Cerebellar nuclear complex (tissue), 1 donor: ENCODE measurements at places on chromosomes 7 and 10.

DNA sequence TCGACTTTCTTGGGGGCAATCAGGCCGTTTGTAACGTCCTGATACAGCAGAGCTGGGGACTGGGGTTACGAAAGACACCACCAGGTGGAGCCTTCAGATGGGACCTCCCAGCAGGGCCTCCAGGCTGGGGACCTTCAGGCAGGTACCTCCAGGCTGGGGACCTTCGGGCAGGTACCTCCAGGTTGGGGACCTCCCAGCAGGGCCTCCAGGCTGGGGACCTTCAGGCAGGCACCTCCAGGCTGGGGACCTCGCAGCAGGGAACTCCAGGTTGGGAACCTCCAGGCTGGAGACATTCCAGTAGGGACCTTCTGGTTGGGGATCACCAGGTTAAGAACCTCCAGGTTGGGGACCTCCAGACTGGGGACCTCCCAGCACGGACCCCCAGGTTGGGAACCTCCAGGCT, 23.5 kb upstream of the GPR146 start:
- no peak for DNase-seq

GRCh38 chr10:125147971-125148439, 12.4 kb downstream of the CTBP2 start:
- no peak for DNase-seq

DNA sequence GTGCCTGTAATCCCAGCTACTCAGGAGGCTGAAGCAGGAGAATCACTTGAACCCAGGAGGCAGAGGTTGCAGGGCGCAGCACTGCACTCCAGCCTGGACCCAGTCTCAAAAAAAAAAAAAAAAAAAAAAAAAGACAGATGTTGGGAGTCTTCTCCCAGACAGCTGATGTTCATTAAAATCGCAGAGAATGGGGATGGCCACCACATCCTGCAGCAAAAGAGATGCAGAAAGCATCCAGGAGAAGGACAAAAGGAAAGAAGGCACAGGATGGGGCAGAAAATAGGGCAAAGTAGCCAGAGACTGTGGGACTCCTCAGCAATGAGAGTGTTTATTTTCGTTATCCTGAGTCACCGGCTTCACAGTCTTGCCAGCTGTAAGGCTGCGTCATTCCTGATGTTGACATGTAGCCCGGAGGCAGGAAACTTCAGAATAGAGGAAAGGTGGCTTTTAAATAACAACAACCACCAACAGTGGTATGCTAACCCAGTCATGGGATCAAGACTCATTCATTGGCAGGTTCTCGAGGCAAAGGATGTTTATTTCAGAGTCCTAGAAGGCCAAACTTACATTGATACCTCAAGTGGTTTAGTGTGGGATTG, 149.5 kb upstream of the SVIL start:
- no peak for DNase-seq

- no peak for DNase-seq
These were observed 6.5 kb downstream of the AKR1B1 start for GRCh38 chr7:134452419-134452838.

- no peak for DNase-seq
These were observed 8.4 kb upstream of the PGAM2 start for GRCh38 chr7:44073664-44074348.

DNA sequence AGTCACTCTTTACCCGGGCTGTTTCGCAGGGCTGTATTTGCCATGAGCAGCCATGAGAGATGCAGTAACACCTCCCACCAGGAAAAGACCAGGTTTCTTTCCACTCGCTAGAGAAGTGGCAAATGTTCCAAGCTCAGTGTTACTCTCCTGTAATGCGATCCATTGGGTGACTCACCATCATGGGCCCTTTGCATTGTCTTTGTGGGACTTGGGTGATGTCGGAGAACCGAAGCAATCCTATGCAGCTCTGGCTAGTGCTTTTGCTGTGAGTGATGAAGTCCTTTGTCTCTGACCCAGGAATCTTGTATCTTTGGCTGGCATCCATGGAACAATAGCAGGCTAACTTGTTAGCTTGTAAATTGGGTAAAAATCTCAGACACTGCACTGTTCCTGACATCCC, 40.0 kb downstream of the GHRHR start:
- DNase-seq, result no peak

DNA sequence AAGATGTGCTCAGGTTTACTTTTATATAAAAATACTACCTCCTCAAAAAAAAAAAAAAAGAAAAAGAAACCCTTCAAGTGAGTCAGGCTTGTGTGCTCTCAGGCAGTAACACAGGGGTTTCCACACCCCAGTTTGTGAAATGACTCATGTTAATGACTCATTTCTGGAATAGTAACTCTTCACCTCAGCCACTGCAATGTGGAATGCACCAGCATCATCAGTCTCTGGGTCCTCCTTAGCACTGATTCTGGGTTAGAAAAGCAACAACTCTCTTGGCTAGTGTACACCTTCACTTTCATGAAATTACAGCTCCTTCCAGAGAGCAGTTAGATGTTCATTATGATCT, 110.6 kb downstream of the EMX2 start:
- no peak for DNase-seq

DNA sequence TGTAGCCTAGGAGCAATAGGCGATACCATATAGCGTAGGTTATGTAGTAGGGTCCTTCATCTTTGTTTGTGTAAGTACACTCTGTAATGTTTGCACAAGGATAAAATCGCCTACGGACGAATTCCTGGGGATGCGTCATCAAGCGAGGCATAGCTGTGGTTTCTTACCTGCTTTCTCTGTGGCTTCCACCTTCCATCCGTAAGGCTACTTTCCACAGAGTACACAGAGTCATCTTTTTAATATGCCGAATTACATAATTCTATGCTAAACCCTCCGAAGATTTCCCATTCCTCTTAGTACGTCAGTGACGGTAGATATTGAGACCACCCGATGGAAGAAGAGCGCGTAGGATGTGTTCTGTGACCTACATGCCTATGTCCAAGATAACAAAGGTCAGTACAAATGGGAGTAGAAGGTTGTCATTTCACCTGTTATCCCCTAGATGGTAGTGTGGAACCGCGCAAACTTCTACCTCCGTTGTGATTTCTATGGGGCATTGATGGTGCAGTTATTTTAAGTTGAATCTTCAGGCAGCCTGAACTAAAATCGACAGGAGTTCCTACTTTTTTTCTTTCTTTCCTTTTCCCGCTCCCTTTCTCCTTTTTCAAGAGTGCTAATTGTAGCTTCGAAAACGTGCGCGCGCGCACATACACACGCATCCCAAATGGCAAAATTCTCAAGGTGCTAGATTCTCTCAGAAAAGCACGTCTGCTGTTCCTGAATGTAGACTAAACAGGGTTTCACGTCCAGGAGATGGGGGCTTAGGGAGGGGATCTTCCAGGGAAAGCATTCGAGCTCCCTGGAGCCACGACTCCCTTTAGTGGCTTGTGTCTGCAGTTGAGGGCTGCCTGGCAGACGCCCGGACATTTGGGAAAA, 111.7 kb upstream of the MBL2 start:
- DNase-seq, result no peak

DNA sequence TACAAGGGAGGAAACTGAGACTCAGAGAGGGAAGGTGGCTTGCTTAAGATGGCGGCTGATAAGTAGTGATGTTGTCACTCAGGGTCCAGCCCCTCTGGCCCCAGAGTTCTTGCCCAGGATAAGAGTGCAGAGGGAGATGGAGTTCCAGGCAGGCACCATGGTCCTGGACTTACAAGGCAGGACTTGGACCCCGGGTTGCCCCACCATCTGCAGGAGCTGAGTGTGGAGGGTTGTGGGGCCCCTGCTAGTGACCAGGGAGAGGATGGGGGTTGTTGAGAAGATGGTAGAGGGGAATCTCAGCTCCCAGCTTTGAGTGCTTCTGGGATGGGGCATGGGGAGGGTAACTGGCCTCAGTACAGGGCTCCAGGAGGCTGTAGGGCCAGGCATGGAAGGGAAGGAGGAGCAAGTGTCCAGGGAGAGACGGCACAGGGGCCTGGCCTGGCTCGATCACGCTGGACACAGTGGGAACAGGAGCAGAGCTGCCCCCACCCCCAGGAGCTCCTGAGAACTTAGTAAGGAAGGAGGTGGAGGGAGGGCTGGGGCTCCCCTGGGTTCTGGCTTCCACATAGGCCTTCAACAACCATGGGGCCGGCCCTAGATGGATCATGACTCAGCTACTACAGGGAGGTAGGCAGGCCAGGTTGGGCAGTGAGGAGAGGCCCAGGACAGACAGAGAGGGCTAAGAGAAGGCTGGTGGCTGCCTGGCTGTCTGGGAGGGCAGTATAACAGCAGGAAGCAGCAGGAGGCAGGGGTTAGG, 28.2 kb downstream of the PPIF start:
- DNase-seq, result no peak

GRCh38 chr7:124720195-124720594, 45.4 kb downstream of the GPR37 start:
- DNase-seq, result no peak

DNA sequence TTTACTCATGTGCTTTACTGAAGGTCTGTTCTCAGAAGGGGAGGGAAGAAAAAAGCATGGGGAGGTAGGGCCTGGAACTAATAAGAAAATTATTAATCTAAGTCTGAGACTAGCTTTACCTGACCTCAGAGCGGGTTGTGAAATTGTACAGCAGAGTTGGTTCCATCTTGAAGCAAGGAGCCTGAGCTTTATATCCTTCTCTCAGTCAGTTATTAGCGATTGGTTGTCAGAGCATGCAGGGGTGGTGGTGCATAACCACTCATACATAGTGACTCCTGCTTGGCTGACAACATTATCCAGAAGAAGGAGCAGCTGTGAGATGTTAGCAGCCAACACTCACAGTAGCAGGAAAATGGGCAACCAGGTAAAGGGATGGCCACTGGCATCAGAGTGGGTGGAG, 976.3 kb upstream of the LRRTM3 start:
- no peak for DNase-seq

GRCh38 chr10:86438091-86438749, 71.6 kb upstream of the GRID1 start:
- DNase-seq, result no peak

DNA sequence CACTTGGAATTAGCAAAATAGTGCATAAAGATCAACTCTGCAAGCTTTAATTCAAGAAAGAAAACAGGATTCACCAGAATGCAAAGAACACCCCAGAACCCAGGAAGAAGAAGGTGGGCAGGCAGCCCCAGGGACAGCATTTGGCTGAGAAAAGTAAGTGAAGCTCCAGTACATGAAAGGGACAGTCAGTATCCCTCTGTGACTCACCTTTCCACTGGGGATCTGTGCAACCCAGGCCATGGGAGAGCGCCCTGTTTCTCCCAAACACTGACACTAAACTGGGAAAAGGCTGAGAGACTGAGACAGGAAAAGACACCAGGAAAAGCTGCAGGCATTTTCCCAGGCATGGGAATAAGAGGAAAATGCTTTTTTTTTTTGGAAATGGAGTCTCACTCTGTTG, 28.2 kb downstream of the SNX13 start:
- DNase-seq, result no peak

DNA sequence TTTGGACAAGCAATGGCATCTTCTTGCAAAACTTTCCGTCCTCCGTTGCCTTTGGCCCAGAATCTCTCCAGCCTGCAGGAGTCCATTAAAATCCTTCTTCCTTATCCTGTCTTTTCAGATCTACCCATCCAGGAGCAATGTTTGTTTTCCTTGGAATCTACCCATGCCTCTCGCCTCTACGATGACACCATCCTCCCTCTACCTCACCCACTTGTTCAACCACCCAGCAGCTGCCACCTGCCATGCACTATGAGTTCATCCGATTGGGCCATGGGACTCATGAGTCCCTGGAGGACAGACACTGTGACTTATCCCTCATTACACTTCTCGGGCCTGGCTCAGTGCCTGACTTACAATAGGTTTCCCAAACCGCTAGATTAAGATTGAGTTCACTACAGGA, 26.8 kb upstream of the MGMT start:
- DNase-seq, result no peak

GRCh38 chr7:140079121-140079536, 16.4 kb upstream of the PARP12 start:
- DNase-seq, result no peak

GRCh38 chr7:140176122-140176701, 571 bp downstream of the KDM7A start:
- no peak for DNase-seq

DNA sequence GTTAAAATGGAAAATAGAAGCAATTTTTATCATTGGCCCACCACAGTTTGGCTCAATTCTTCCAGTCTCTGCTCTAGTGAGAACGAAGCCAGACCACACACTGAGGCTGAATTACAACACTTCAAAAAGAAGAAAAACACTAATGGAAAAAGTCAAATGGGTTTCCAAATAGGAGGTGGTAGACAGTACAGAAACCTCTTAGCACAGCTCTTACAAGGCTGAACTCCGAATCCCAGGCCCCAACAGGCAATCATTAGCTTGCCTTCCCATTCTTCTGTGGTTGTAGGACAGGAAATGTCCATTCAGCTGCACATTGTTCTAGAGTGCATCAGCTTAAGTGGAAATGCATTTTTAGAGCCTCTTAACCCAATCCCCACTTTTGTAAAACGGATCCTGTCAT, 115.1 kb upstream of the MEOX2 start:
- DNase-seq, result no peak

DNA sequence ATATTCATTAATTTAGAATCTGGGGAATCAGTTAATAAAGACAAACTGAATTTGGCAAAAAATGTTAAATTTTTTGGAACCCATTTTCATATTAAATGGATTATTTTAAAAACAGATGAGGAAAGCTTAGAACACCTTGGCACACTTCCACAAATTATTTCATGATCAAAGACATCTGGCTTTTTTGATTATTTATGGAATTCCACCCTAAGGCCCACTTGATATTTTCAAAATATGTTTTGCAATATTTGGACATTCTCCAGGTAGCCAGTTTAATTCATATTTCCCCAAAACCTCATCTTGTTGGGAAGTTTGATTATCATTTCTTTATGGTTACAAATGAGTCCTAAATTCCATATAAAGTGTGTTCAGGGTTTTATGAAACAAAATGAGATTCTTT, 129.9 kb downstream of the DOCK4 start:
- no peak for DNase-seq

DNA sequence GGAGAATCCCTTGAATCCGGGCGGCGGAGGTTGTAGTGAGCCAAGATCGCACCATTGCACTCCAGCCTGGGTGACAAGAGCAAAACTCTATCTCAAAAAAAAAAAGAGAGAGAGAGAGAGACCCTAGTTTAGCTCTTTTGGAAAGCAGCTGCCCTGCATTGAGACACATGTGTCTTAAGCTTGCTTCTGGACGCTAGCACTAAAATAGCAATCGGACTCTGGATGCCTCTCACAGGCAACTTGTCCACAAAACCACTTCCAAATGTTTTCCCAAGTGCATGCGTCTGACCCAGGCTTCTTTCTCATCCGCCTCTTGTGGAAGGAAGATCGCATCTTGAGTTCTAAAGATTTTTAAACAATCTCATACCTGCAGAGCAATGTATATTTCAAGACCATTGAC, 182.7 kb downstream of the CUX1 start:
- DNase-seq, result no peak

GRCh38 chr7:92569137-92569536, 21.1 kb downstream of the FAM133B start:
- DNase-seq, result no peak

GRCh38 chr10:22997096-22997495, 69.2 kb downstream of the ARMC3 start:
- no peak for DNase-seq

GRCh38 chr7:70033226-70033625, 435.0 kb downstream of the AUTS2 start:
- no peak for DNase-seq
